Anterior cingulate cortex (tissue), 58 donors: ENCODE measurements at places on chromosomes 16 and 17.

- no peak for DNase-seq
These were observed 8.5 kb downstream of the SSTR5 start for GRCh38 chr16:1080801-1081733.

DNA sequence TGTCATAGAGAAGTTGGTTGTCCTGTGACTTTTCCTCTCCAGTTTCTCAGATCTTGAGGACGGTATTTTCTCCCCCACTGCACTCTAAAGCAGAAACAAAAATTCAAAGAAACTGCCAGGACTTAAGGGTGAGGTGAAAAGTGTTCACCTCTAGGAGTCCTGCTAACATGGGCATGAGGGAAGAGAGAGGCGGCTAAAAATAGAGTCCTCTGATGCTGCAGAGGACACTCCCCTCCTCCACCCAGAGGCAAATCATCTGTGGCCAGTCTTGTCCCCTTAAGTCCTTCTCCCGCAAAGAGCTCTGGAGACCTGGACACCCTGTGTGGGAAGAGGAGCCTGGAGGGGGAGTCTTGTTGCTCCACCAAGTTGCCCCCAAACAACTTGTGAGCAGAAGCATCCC, 4.7 kb upstream of the DDX19A start:
- DNase-seq, result no peak

DNA sequence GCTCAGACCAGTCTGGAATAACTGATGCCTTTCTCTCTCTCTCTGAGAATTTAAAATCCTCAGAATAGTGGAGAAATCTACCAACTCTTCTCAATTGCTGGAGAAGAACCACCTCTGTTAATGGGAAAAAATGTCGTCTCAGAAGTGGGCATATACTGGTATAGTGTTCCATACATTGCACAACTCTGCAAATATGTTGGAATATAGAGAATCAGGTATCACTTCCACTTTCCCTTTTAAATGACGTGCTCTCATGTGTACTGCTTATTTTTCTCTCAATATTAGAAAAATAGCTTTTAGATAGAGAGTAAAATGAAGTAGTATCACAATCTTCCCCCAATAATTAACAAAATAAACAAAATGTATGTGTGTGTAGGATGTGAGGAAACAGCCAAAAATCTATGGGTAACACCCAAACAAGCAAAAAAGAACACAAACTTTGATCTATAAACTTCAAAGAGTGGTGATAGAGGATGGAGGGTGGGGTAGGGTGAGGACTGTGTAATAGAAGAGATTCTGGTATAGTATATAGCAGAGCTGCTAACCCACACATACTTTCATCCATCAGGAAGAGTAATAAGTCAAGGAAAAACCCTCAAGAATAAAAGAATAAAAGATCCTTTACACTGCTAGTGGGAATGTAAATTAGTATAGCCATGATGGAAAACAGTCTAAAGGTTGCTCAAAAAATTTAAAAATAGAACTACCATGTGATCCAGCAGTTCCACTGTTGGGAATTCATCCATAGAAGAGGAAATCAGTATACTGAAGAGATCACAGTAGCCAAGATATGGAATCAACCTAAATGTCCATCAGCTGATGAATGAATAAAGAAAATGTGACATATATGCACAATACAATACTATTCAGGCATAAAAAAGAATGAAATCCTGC, 46.9 kb downstream of the NFATC3 start:
- DNase-seq, result no peak

DNA sequence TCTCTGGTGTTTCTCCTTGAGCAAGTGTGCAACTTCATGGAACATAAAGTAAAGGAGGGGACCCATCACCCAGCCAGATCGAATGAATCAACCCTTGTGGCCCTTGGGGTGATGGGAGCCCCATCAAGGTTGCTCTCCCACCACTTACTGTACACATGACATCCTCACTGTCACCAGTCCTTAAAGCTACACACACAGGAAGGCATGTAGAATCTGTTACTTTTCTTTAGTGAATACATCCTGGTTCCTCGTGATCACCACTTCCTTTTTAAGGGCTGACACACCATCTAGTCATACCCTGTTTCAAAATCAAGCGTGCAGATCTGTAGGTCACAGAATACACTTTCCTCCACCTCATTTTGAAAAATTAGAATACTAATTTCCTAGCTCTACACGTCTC, 22.6 kb upstream of the MPHOSPH6 start:
- no peak for DNase-seq
